Right ventricle myocardium superior (tissue), 1 donor: ENCODE measurements at places on chromosomes 7 and 10. TPM values are rescaled to one million over a fixed set of nuclear protein-coding genes. Genes with fewer than 3 reads are reported as not detected.

GRCh38 chr7:37249240-37249639 is 199.4 kb downstream of the ELMO1 start:
- DNase-seq: no peak

DNA sequence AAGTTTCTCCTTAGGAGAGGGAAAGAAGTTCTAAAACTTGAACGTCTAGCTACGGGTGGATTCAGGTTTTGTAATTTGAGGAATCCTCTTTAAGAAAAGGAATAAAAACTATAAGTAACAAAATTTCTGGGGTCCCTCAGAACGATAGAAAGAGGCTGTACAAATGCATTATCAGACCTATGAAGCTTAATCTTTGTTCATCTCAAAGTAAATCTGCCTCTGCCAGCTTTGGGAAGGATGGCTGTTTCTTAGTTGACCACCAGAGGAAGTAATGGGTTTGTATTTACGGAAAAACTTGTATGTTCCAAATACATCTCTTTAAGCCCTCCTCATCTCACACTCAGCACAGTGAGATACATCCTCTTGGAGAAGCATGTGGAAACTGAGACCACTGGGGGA is 864 bp downstream of the PSTK start:
- DNase-seq: no peak

- DNase-seq: no peak
These were observed 154.6 kb upstream of the RHEB start for GRCh38 chr7:151674161-151674920.

DNA sequence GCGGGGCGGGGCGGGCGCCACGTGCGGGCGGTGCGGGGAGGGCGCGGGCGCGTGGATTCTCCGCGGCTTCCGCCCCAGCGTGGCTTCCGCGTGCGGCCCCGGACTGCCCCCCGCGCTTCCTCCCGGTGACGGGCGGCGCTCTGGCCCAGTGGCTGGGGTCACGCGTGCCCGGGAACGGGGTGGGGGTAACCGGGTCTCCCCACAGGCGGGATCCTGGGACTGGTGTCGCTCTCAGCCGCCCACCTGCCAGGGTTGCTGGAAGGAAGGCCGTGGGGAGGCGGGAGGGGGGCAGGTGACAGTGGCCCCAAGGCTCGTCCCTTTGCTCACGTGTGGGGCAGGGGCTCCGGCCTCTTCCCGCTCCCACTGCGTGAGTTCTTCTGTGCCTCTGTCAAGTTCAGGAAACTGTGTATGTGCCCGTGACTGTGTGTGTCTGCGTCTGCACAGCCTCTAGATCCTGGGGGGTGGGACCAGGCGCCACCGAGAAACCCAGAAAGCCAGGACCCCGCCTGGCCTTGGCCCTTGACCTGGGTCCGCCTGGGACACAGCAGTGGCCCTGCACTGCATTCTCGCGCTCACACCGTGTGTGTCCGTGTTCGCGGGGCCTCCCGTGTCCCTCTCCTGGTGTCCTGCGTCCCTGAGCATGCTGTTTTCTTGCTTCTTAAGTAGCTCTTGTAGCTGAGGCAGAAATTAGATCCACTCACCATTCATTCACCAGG is 919 bp downstream of the MAFK start:
- peak; percentile 63 for DNase-seq

- DNase-seq: peak; percentile 52
These were observed 70.7 kb upstream of the LRRC18 start for GRCh38 chr10:49010295-49010694.

DNA sequence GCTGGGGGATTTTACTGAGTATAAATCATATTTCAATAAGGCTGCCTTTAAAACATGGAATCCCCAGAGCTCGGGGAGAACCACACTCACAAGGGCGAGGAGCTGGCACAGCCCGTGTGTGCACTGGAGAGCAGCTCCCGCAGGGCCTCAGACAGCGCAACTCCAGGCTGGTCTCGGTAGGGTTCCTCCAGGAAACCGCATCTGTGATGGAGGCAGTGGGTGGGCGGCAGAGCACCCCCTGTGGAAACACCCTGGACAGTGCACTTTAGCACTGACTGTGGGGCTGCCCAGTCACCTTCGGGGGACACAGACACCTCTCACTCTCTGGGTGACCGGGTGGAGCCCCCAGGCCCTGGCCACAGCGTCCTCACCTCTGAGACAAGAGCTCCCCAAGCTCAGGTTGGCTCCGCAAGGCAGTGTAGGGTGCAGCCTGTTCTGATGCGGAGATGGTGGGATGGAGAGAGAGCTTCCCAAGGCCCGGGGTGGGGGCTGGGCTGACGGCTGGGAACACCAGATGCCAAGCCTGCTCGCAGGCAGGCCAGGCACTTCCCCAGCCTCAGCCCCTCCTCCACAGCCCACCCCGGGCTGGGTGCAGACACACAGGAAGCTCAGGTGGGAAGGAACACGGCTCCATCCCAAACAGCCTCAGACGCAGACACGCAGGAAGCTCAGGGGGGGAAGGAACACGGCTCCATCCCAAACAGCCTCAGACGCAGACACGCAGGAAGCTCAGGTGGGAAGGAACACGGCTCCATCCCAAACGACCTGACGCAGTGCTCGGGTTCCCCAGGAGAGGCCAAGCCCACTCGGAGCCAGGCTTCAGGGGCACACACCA is 224.4 kb downstream of the MAD1L1 start:
- peak; percentile 38 for DNase-seq

DNA sequence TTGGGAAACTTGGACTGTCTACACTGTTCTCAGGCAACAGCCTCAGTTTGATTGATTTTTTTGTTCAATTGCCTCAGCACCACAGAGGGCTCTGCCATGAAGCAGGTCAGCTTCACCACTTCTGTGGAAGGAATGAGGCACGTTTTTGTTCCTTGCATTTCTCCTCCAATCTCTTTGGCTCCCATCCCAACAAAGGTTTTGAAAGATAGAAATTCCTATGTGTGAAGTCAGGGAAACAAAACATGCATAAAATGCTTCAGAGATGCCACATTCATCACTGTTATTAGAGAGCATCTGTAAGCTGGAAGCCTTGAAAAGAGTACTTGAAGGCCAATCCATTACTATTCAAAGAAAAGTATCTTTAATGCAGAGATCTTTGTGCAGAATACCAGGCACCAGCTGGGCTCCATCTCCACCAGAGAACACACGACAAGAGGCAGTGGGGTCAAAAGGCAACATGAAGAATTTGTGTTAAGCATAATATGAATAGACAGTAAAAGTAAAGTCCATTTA is 249.1 kb upstream of the LYZL1 start:
- DNase-seq: no peak

DNA sequence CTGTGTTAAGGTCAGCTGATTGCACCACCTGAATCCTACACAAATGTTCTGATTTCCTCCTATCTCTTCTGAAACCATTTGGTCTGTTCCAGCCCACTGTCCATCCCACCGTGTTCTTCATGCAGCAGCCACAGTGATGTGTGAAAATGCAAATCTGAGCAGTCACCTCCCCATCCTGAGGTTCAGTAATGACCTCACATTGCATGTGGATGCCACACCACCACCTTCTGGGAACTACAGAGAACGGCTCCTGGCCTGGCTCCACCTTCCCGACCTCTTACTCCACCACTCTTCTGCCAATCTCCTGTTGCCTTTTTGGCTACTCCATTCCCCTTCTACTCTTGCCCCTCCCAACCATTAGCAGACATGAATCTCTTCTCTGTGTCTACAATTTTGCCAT is 244.4 kb downstream of the TNS3 start:
- peak; percentile 67 for DNase-seq

GRCh38 chr7:41130086-41130485 is 572.8 kb downstream of the INHBA start:
- no peak for DNase-seq

GRCh38 chr7:75033064-75033463 is 40.5 kb downstream of the RCC1L start:
- no peak for DNase-seq

DNA sequence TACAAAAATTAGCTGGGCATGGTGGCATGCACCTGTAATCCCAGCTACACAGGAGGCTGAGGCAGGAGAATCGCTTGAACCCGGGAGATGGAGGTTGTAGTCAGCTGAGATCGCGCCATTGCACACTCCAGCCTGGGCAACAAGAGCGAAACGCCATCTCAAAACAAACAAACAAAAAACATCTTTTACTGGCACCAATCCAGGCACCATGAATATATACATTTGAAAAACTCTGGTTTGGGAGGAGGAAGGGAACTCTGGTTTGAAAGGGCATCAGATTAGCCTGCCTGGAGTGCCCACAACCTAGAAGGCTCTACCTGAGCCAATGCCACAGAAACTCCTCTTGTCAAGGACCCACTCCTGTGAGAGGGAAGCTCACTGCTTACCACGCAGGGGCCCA is 15.9 kb downstream of the POLL start:
- DNase-seq: peak; percentile 1

Gene CYP26C1
- 0.05 TPM for total RNA-seq

Gene LIPJ
- not detected for total RNA-seq

Gene H2BK1
- total RNA-seq: not detected

Gene CPA1
- total RNA-seq: not detected
